ENCODE measurements at places on chromosomes 1 and 21. TPM values are rescaled to one million over a fixed set of nuclear protein-coding genes. Genes with fewer than 3 reads are reported as not detected.

Gene GMEB1
- 12.8 TPM for total RNA-seq

GRCh38 chr1:209354840-209355165 is 228.7 kb upstream of the CAMK1G start:
- no peak for DNase-seq

- DNase-seq, result no peak
Observed at GRCh38 chr1:106523497-106523896, 533.0 kb upstream of the PRMT6 start.

Gene C1QB
- 19.0 TPM for total RNA-seq

Gene HUNK
- total RNA-seq, result 2.8 TPM

Gene SYTL1
- 109 TPM for total RNA-seq

DNA sequence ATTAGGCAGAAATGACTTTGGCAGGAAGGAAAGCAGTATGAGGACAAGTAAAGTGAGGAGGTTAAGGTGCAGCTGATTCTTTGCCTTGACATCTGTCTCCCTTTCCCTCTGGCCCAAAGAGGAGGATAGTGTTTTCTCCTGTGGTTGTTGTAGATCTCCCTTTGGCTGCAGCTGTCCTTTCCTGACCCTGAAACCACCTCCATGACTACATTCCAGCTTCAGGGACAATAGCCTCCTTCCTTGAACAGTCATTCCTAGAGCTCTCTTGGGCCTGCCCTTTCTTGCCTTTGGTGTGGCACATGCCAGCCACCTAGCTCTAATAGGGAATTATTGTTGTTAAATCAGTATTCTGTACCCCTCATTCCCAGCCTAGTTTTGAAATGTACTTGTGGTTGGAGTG is 6.2 kb downstream of the ZMYM1 start:
- DNase-seq, result no peak

Measured in esophagus squamous epithelium (tissue), 5 donors.